ENCODE measurements at places on chromosomes 13 and 19.

GRCh38 chr19:47228937-47229675, 1.9 kb downstream of the BBC3 start:
- DNase-seq, result peak; percentile 26

- no peak for DNase-seq
These were observed 3.1 kb downstream of the TMEM86B start for GRCh38 chr19:55225415-55225958.

DNA sequence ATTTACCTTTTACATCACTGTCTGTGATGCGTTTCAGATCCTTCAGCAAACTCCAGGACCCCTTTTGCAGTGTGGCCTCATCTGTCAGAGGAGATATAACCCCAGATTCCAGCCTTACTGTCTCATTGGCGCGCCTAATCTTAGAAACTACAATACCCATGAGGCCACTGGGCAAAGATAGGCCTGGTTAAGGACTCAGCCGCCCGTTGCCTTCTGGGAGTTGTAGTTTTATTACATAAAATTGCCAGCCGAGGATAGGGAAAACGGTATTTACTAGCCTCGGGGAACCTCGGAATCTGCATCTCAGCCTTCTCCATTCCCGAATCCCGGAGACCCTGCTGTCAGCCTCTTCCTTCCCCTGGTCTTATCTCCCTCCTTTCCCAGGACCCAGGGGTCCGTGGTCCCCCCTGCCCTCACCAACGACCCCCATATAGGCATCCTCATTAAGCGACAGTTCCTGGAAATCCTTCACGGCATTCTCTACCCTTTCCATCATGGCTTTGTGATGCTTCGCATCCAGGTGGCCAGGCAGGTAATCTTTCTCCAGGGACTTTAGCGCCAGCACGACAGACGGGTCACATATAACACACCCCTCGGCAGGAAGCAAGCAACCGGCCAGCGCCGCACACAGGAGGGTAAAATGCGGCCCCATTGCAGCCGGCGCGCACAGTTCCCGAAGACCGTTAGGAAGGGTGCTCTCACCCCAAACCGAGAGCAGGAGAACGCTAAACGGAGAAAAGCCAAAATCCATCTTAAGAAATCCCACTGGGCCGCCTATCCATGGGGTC, 1.3 kb downstream of the IZUMO1 start:
- DNase-seq, result peak; percentile 60

DNA sequence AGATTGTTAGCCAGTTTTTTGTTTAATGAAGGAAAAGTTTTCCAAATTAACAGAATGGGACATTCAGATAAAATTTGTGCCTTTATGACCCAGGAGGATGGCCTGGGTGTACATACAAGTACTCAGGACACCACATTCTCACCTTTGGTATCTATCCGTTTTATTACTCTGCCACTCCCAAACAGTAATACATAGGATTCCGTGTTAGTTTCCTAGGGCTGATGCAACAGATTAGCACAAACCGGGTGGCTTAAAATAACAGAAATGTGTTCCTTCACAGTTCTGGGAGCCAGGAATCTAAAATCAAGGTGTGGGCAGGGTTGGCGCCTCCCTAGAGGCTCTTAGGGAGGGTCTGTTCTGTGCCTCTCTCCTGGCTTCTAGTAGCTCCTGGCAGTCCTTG, 129.9 kb downstream of the GGACT start:
- DNase-seq, result no peak

- DNase-seq, result no peak
These were observed 29.9 kb upstream of the RNF113B start for GRCh38 chr13:98206946-98207345.

GRCh38 chr13:111121506-111121905, 6.4 kb downstream of the ARHGEF7 start:
- DNase-seq, result no peak

- no peak for DNase-seq
These were observed 7.6 kb downstream of the PIK3R2 start for GRCh38 chr19:18160493-18160970.

DNA sequence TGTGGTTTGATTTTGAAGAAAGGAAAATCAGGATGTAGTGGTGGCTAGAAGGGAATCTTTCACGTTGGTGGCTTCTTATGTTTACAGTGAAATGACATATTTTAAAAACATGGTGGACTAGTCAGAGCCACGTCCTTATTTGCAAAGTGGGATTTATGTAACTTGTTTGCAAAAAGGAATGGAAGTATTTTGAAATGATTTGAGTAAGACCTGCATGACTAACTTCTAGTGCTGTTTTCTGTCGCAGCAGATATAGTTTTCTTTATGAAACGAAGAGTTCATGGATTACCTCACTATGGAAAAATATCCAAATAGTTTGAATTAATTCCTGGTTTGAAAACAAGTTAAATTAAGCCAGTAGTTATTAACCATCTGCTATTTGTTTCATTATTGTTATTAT, 476.5 kb downstream of the MYO16 start:
- DNase-seq, result no peak

- DNase-seq, result no peak
These were observed 73.8 kb downstream of the SLITRK6 start for GRCh38 chr13:85725433-85725832.

GRCh38 chr13:28492569-28493367, 2.2 kb downstream of the FLT1 start:
- DNase-seq, result no peak

DNA sequence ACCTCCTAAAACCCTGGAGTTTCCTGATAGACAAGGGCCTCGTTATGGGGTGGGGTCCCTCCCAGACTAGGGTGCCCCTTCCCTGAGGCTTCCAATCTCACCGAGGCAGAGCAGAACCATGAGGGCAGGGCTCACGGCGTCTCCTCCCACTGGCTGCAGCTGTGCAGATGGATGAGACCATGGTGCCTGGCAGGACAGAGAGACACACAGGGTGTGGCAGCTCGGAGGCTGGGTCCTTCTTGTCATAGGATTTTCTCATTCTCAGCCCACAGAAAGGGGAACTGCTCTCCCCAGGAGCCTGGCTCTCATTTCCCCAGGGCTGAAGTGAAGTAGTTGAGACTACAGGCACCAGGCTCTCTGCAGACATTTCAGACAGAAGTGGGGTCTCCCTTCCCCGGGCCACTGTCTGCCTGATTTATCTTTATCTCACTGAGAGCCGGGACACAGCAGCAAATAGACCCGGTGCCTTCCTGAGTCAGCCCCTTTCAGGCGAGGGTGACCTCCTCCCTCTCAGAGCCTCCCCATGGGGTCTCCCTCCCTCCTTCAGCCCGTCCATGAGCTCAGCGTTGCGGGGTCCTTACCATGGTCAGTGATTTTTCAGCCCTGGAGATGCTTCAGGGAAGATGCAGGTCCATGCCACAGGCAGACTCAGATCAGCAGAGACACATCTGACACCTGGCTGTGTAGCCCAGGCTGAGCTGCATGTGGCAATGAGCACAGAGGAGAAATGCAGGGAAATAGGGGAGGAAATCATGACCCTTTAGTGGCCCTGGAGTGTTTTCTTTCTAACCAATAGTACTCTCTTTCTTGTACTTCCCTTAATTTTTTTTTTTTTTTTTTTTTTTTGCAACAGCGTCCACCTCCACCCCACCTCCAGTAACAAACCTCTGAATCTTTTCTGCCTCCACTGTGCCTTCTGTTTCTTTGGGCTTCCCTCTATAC, at the start of gene LILRA5:
Gene LILRA5, minus strand, starts transcription at position 731 of the 942 bp plus-strand sequence. Its CDS starts 147 bp downstream, at position 584.
- DNase-seq, result no peak

- DNase-seq, result no peak
These were observed 108.2 kb downstream of the SHISA2 start for GRCh38 chr13:25943658-25944057.

- no peak for DNase-seq
These were observed 7.1 kb downstream of the ARHGAP45 start for GRCh38 chr19:1073956-1074517.

DNA sequence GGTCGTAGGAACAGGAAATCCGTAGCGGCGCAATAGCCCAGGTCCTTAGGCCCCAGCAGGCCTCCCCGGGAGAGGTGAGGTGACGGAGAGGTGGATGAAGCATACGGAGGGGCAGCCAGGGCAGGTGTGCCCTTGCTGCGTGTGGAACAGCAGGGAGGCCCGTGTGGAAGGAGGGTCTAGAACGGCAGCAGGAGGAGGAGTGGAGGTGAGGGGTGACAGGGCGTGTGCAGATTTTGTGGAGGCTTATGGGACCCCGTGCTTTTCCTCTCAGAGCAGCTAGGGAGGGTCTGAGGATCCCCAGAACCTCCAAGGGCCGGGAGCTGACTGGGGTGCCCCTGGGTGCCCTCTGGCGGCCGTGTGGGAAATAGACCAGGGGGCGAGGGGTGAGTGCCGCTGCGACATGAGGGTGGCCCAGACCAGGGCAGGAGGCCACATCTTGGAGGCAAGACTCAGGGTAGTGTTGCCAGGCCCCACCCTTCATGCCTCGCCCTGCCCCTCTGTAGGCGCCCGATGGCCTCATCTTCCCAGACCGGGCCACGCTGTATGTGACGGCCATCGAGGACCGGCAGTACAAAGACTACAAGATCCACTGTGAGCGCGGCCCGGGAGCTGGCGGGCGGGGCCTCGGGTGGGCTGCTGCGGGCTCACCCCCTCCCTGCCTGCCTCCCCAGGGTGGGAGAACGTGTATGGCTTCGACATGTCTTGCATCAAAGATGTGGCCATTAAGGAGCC, 5.0 kb upstream of the ADM5 start:
- no peak for DNase-seq

DNA sequence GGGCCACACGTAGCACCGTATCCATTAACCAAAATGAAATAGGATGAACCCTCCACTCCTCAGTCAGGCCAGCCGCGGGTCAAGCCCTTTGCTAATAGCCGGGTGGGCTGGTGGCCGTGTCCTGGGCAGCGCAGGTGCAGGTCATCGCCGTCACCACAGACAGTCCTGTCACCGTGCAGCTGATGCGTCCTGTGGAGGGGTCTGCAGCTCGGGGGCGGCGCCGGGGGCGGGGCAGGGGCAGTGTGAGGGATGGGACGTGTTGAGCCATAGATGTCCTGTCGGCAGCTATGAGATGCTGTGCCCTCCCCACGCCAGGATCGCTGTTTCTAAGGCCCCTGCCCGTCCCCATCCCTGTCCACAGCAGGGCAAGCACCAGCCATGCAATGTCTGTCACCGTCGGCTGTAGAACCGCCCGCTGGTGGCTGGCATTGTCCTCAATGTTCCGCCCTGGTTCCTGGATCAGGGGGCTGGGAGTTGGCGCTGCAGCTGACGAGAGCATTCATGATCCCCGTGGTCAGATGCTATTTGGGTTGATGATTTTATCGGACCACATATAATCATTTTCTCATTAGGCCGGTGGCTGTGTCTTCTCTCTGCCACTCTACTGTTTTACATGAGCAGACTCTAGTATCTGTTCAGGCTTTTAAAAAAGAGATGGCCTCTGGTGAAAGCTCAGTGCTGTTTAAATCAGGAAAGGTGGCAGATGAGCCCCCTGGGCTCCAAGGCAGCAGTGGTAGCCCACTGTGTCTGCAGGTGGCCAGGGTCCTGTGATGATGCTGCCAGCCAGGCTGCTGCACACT, 126.1 kb downstream of the KDM4B start:
- DNase-seq, result no peak

- DNase-seq, result no peak
These were observed 29.2 kb downstream of the TMTC4 start for GRCh38 chr13:100645382-100645781.

GRCh38 chr13:112733661-112734379, 44.0 kb downstream of the ATP11A start:
- no peak for DNase-seq

- no peak for DNase-seq
These were observed 11.2 kb upstream of the ERVV-1 start for GRCh38 chr19:53002479-53002878.

DNA sequence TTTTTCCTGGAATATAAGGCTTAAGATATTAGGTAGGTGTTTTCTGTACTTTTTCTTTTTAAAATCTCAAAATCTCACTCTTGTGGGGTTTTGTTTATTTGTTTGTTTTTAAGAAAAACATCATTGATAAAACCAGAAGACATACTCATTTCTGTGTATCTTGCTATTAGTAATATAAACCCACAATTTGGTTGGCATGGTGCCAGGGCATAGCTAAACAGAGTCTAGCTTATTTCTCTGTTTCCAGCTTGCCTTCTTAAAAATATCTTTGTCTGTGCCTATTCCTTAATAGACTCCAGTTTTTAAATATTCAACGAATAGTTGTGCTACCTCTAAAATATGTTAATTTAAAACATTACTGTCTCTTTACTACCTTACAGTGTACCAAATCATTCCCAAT, 1121.9 kb upstream of the PCDH20 start:
- DNase-seq, result no peak

DNA sequence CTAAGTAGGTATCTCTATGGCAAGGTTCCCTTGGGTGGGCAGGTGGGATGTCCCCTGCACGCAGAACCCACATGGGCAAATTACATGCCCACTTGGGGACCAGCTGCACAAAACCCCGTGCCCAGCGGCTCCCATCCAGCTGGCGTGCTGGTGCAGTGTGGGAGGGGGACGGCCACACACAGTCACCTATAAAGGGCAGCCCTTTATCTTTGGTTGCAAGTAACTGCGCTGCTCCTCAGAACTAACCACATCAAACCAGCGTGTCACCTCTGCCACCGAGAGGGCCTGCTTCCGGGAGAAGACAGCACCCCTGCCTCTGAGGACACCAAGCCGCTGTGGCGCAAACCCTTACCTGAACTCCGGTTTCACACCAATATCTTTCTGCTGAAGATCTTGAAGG, 32.2 kb downstream of the ANKRD27 start:
- peak; percentile 82 for DNase-seq

- DNase-seq, result no peak
These were observed 816 bp downstream of the RPS28 start for GRCh38 chr19:8321986-8322637.

GRCh38 chr19:51098365-51099046, 9.7 kb downstream of the CTU1 start:
- DNase-seq, result no peak

- no peak for DNase-seq
These were observed 576 bp downstream of the APBA3 start for GRCh38 chr19:3760871-3761361.

GRCh38 chr19:4389064-4389375, 11.3 kb downstream of the SH3GL1 start:
- no peak for DNase-seq

GRCh38 chr13:111251646-111252445, 68.6 kb upstream of the TEX29 start:
- DNase-seq, result no peak

GRCh38 chr13:30097701-30098100, 209.7 kb downstream of the KATNAL1 start:
- DNase-seq, result no peak

GRCh38 chr19:9913237-9914000, 22.9 kb downstream of the OLFM2 start:
- DNase-seq, result no peak

DNA sequence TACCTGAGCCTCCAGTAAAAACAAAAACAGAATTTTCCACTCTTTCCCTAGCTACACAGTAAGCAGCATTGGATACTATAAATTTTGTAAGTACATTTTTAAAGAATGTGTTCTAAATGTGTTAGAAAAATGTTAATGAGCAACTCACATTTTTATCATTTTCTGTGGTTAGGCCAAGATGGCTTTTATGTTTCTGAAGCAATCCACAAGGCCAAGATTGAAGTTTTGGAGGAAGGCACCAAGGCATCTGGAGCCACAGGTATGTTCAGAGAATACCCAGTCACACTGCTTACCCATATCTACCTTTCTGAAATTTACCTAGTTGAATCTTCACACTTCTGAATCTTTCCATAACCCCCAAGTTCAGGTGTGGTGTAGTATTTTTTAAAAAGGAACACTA, 21.6 kb downstream of the SERPINE3 start:
- no peak for DNase-seq
